ENCODE measurements at places on chromosomes 16 and 17. TPM values are rescaled to one million over a fixed set of nuclear protein-coding genes. Genes with fewer than 3 reads are reported as not detected.

The KRT20 gene
- total RNA-seq, result not detected

The PEMT gene
- total RNA-seq, result 28.2 TPM

The TMEM231 gene
- 21.8 TPM for total RNA-seq

The TMEM114 gene
- not detected for total RNA-seq

The TM4SF5 gene
- not detected for total RNA-seq

The MRPL45 gene
- 20.5 TPM for total RNA-seq

The PDE6G gene
- not detected for total RNA-seq

The TEN1 gene
- 13.6 TPM for total RNA-seq

The ACAP1 gene
- 0.33 TPM for total RNA-seq

The HS3ST2 gene
- not detected for total RNA-seq

The WNT9B gene
- total RNA-seq, result not detected

The RASL10B gene
- total RNA-seq, result 2.0 TPM

The CTRL gene
- total RNA-seq, result 0.30 TPM

The ENPP7 gene
- total RNA-seq, result not detected

The ZG16 gene
- not detected for total RNA-seq

The KIFC3 gene
- total RNA-seq, result 41.1 TPM

The C16orf87 gene
- 8.9 TPM for total RNA-seq

The PGAP6 gene
- 64.9 TPM for total RNA-seq

The ITGA3 gene
- total RNA-seq, result 463 TPM

The C17orf50 gene
- not detected for total RNA-seq

The PPP1R27 gene
- total RNA-seq, result not detected

The RNU2-1 gene
- total RNA-seq, result not detected

The RNF43 gene
- total RNA-seq, result 0.20 TPM

The METRN gene
- total RNA-seq, result 110 TPM

The KRT23 gene
- not detected for total RNA-seq

The TPSAB1 gene
- not detected for total RNA-seq

The RBFOX1 gene
- total RNA-seq, result not detected

The MRPL12 gene
- total RNA-seq, result 10.0 TPM

The CD300LD gene
- total RNA-seq, result not detected

The ENKD1 gene
- 18.5 TPM for total RNA-seq

The GRAP gene
- 0.13 TPM for total RNA-seq

The YPEL3 gene
- total RNA-seq, result 13.8 TPM

The RND2 gene
- 0.20 TPM for total RNA-seq

The TEKT1 gene
- total RNA-seq, result not detected

The CHST4 gene
- not detected for total RNA-seq

The CLEC18B gene
- 1.6 TPM for total RNA-seq

The CCL5 gene
- total RNA-seq, result not detected

The PIRT gene
- not detected for total RNA-seq

The MYH2 gene
- not detected for total RNA-seq

The PYDC1 gene
- not detected for total RNA-seq

The CACNA1G gene
- total RNA-seq, result 0.59 TPM

The CDH11 gene
- 880 TPM for total RNA-seq

The CLEC18C gene
- 0.13 TPM for total RNA-seq

The UTS2R gene
- not detected for total RNA-seq

The TERB1 gene
- not detected for total RNA-seq

The PPY gene
- total RNA-seq, result not detected

The WNT3 gene
- total RNA-seq, result 1.0 TPM

The WFDC1 gene
- total RNA-seq, result 25.1 TPM

The SMCR8 gene
- total RNA-seq, result 27.4 TPM

The GPRC5C gene
- 15.0 TPM for total RNA-seq

The TMC5 gene
- not detected for total RNA-seq

The PTX4 gene
- 0.20 TPM for total RNA-seq

The C16orf46 gene
- 1.0 TPM for total RNA-seq

The HCRT gene
- not detected for total RNA-seq

The ZP2 gene
- total RNA-seq, result not detected

The TP53TG3C gene
- total RNA-seq, result not detected

The TMEM92 gene
- total RNA-seq, result 0.07 TPM

The EXOC3L1 gene
- total RNA-seq, result not detected

The CDH3 gene
- total RNA-seq, result 1.1 TPM

The CSH2 gene
- not detected for total RNA-seq

All from smooth muscle cell of the pulmonary artery (primary cell).